ENCODE measurements at places on chromosomes 4 and X. TPM values are rescaled to one million over a fixed set of nuclear protein-coding genes. Genes with fewer than 3 reads are reported as not detected.

DNA sequence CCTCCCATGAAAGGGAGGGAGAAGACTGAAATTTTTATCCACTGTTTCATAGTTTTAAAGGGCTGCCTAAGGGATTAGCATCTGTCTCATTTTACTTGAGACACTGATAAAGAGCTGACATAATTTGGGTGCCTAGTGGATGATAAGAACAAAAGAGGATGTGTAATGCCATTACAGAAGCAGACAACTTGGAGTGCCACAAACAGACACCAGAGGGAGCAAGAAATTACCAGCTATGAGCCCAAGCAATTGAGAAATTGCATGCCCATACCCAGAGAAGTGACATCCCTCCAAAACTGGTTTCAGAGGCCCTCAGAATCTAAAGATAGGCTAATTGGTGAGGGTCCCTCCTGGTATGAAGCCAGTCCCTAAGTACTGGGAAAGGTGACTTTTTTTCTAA lies 38.5 kb upstream of the POU3F4 start:
- H3K27ac ChIP-seq = no peak overlapping the region
- H3K4me1 ChIP-seq = no peaks in the 10 kb centered on the region
- H3K4me3 ChIP-seq = no peak overlapping the region
- H3K36me3 ChIP-seq = no peaks in the 10 kb centered on the region

- no peaks in the 10 kb centered on the region for H3K27me3 ChIP-seq
- H3K4me1 ChIP-seq = no peaks in the 10 kb centered on the region
- no peak overlapping the region for H3K27ac ChIP-seq
- no peak overlapping the region for H3K4me3 ChIP-seq
- no peaks in the 10 kb centered on the region for H3K36me3 ChIP-seq
- no peak for DNase-seq
Measured at GRCh38 chrX:70508296-70508911, 63.8 kb downstream of the DLG3 start.

GRCh38 chr4:8451440-8452182 lies 11.0 kb downstream of the TRMT44 start:
- no peaks in the 10 kb centered on the region for H3K27me3 ChIP-seq
- DNase-seq = no peak
- H3K27ac ChIP-seq = no peak overlapping the region

- peak; percentile 70 for DNase-seq
- H3K4me3 ChIP-seq = no peak overlapping the region
- H3K27ac ChIP-seq = no peak overlapping the region
- H3K36me3 ChIP-seq = no peaks in the 10 kb centered on the region
- no peaks in the 10 kb centered on the region for H3K27me3 ChIP-seq
Measured at GRCh38 chr4:56240554-56241174, 146.6 kb downstream of the AASDH start.

DNA sequence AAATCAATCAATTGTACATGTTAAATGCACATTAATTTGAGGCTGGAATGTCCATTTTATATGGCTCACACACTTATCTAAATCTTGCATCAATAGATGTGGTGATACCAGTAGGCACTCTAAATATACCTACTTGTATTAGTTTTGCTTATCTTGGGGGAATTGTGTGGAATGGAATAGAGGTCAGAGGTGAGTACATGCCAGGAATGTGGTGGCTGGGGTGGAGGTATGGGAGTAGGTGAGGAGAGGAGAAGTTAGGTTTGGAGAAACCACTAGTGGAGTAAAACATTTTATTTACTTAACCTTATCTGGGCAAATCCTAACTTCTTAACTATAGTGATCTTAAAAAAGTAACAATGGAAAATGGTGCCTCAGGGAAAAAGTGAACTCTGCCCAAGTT lies 163.1 kb downstream of the ATG4A start:
- H3K27ac ChIP-seq = no peak overlapping the region
- no peaks in the 10 kb centered on the region for H3K27me3 ChIP-seq
- no peaks in the 10 kb centered on the region for H3K36me3 ChIP-seq
- no peak for DNase-seq
- no peak overlapping the region for H3K4me3 ChIP-seq
- H3K4me1 ChIP-seq = peaks cover 4% of the 10 kb centered on the region

KLF8 gene
- 15.0 TPM for total RNA-seq

PRR32 gene
- not detected for total RNA-seq
